ENCODE measurements at places on chromosomes 7 and 10.

DNA sequence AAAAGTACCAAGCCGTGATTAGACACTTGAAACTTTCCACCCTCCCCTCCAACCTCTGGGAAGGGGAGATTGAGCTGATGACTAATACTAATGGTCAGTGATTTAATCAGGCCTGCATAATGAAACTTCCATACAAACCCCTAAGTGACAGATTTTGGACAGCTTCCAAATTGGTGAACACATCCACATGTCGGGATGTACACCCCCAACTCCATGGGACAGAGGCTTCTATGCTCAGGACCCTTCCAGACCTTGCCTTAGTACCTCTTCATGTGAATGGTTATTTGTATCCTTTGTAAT lies 4.8 kb downstream of the NUB1 start:
- no peak for DNase-seq

- DNase-seq: no peak
These were observed 7.0 kb upstream of the ACTR3C start for GRCh38 chr7:150330211-150330885.

DNA sequence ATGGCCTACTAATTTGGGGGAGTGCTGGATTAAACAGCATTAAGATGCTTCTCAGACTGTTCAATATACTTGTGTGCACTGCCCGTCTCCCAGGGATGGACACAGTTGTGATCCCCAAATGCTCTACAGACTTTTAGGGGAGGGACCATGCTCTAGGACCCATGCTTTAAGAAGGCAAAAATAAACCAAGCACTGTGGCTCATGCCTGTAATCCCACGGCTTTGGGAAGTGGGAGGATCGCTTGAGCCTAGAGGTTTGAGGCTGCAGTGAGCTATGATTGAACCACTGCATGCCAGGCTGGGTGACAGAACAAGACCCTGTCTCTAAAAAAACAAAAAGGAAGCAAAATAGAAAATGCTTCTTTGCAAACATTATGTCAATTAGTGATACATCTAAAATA lies 102.6 kb downstream of the VOPP1 start:
- no peak for DNase-seq

- DNase-seq: no peak
These were observed 7.3 kb upstream of the SLC25A13 start for GRCh38 chr7:96329241-96329640.

All from eye (tissue), 1 donor.